ENCODE measurements at places on chromosomes 1 and 21.

- no peak for DNase-seq
Observed at GRCh38 chr1:244030481-244031040, 20.5 kb upstream of the ZBTB18 start.

DNA sequence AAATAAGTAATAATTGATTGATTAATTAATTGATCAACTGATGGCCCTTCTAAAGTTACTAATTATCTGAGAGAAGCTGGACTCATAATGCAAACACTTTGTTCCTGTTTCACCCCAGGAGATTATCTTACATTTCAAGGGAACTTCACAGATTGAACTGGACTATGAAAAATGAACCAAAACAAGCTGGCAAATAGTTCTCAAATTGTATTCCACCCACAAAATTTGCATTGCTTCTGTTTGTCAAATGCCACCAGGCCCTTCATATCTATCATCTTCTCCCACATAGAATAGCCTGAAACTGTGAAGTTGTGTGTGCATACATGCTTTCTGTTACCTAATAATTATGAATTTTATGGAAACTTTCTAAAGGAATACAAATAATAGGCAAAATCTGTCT, 104.0 kb downstream of the ZNF281 start:
- DNase-seq = no peak

- DNase-seq = no peak
Observed at GRCh38 chr1:178023181-178023618, 53.3 kb upstream of the SEC16B start.

DNA sequence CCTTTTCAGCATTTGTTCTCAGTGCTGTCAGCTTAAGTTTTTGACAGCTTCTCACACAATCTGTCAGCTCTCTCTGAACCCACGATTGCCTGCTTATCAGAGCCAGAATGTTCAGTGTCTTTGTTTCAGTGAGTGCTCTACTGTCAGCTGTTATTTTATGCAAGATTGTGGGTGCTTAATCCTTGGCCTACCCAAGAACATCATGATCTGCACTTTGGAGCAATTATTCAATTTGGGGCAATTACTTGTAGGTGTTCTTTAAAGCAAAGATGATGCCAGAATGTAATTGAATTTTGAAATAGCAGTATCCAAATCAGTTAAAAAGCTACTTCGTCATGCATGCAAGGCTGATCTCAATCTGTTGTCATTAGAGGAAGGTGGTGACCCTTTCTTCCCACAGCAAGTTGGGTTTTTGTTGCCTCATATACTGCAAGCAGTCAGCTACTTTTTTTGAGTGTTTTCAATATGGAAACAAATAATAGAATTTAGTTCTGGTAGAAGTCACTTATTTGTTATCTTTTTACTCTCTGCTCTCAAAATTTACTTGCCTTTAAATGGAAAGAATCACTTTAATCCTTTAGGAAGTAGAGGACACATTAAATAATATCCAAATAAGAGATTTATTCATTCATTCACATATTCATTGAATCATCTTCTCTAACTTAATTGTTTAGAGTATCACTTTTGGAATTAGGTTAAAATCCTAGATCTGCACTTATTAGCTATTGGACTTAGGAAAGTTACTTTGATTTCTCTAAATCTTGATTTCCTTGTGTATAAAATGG, 253.5 kb upstream of the CACYBP start:
- DNase-seq = no peak

DNA sequence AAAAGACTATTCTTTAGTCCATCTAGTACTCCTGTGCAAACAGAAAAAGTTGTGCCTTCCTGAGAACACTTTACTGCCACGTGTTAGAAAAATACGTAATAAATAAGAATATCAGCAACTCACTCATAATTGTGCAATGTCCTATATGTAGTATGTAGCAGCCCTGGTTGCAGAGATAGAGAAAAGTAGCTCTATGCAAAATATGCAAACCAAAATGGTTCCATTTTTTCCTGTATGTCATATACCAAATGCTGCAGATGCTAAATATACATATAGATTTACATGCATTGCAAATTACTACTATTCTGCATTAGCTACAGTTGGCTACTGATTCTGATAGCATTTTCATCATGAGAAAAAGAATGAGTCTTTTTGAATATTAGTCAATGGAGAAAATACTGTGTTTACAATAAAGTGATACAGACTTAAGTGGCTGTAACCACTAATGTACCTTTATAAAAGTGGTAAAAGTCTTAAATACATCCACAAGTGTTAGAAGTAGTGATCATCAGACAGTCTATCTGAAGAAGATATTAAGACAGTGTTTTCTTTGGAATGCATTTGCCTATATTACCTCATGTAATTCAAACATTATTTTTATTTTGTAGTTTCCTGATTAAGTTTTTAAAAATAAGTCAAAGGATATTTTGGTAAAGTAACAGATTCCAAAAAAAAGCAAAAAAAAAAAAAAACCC, 19.8 kb downstream of the NME7 start:
- no peak for DNase-seq

DNA sequence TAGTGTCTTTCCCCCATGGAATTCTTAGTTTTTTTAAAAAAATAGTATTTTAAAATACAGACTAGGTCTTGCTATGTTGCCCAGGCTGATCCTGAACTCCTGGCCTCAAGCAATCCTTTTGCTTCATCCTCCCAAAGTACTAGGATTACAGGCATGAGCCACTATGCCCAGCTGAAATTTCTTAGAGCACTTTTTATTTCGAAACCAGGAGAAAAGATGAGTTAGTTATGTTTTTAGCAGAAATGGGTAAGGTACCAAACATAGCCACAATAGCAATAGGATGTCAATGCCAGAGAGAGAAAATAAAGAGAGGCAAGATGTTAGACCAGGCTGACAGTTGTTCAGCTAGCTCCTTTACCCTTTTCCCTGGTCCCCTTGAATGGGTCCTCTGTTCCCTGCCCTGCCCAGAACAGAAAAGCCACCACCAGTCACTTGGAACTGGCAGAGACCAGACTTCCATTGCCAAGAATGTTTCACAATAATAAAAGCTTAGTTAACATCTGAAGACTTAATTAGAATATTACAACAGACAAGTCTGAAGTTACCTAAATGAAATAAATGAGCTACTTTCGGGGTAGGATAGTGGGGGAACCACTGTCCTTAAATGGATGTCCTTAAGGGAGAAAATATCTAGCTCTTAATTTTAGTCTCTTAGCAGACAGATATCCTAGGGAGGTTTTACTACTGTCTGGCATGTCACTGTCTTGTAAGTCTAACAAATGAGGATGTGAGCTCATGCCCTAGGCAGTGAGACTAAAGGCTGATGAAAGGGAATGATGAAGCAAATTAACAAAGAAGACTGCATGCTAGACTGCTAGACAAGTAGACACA, 54.3 kb downstream of the ABL2 start:
- DNase-seq = no peak
